Activated T-helper 1 cell treated with anti-CD3 and anti-CD28 coated beads, Interleukin-12 subunit alpha, Interleukin-12 subunit beta, Interleukin-2, Interleukin-4 antibody, amounts not matched to agents 30 ng/mL and 10 ng/mL and 1 ng/mL, durations not matched to agents 14 hours and 24 hours and 36 hours (primary cell): ENCODE measurements at places on chromosomes 6 and 20.

GRCh38 chr20:32592022-32592421 lies 6.9 kb upstream of the NOL4L start:
- DNase-seq: no peak

- DNase-seq: peak; percentile 77
These were observed 103.2 kb upstream of the DUSP22 start for GRCh38 chr6:188821-189655.

DNA sequence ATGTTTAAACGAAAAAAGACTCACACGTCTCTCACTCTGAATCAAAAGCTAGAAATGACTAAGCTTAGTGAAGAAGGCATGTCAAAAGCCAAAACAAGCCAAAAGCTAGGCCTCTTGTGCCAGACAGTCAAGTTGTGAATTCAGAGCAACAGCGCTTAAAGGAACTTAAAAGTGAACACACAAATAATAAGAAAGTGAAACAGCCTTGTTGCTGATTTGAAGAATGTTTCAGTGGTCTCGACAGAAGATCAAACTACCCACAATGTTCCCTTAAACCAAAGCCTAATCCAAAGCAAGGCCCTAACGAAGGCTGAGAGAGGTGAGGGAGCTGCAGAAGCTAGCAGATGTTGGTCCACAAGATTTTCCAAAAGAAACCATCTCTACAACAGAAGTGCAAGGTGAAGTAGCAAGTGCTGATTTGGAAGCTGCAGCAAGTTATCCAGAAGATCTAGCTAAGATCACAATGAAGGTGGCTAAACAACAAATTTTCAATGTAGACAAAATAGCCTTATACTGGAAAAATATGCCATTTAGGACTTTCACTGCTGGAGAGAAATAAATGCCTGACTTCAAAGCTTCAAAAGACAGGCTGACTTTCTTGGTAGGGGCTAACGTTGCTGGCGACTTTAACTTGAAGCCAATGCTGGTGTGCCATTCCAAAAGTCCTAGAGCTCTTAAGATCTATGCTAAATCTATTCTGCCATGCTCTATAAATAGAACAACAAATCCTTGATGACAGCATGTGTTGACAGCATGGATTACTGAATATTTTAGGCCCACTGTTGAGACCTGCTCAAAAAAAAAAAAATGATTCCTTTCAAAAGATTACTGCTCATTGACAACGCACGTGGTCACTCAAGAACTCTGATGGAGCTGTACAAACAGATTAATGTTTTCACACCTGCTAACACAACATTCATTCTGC lies 40.3 kb downstream of the SEC63 start:
- no peak for DNase-seq

DNA sequence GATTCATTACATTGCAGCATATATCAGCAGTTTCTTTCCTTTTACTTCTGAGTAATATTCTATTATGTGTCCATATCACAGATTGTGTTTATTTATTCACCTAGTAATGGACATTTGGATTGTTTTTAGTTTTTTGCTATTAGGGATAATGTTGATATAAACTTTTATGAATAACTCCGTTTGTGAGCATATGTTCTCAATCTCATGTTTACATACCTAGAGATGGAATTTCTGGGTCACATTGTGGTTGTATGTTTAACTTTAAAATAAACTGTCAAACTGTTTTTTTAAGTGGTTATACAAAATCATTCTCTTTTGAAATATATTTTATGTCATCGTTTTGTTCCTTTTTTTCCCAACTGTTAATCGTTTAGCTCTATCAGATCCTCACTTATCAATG lies 311.6 kb downstream of the MMUT start:
- no peak for DNase-seq

GRCh38 chr20:15923030-15923776 lies 650.0 kb downstream of the KIF16B start:
- no peak for DNase-seq

DNA sequence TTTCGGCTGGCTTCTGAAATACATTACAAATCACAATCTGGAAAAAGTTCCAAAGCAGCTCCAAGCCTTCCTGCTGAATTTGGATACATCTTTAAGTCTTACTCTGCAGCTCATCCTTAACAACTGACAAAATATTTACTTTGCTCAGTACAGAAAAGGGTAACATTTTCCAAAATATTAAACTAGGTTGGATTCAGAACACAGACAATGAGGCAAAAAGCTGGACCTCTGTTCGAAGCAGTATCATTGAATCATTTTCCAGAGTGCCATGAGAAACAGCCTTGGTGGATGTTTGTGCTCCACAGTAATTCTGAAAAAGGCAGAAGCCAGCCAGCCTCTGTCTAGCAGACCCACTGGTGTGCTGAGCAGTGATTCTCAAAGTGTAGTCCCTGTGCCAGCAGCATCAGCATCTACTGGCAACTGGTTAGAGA lies 162.1 kb downstream of the AIG1 start:
- DNase-seq: no peak

- no peak for DNase-seq
These were observed 38.9 kb upstream of the STX16 start for GRCh38 chr20:58612121-58612691.

GRCh38 chr6:75528423-75528822 lies 34.8 kb upstream of the FILIP1 start:
- DNase-seq: no peak

- DNase-seq: no peak
These were observed 37.2 kb downstream of the VTA1 start for GRCh38 chr6:142184307-142184706.

DNA sequence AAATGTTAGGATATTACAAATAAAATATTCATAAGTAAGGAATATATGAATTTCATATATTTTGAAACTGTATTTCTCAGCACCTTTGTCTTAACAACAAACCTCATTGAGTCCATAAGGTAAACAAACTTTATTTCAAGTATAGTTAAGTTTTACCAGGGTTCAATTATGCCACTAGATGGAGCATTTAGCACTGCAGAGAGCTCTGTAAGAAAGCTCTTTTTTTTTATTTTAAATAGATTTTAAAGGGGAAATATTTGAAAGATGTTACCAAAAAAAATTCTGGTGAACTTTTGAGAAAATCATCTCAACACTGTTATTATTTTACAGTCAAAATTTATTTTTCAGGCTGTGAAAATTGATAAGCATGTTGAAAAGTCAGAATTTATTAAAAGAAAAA lies 955.2 kb upstream of the EYS start:
- DNase-seq: no peak

DNA sequence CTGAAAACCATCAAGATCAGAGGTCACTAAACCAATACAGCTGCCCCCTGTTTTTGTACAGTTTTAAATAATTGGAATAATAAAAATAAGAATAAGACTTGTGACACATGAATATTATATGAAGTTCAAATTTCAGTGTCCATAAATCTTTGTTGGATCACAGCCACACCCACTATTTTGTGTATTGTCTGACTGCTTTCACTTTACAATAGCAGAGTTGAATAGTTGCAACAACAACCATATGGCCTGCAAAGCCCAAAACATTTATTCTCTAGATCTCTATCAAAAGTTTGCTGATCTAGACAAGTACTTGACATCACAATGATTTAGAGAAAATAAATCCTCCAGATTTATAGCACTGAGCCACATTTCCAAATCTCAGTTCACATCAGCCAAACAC lies 73.6 kb downstream of the SPTLC3 start:
- no peak for DNase-seq

DNA sequence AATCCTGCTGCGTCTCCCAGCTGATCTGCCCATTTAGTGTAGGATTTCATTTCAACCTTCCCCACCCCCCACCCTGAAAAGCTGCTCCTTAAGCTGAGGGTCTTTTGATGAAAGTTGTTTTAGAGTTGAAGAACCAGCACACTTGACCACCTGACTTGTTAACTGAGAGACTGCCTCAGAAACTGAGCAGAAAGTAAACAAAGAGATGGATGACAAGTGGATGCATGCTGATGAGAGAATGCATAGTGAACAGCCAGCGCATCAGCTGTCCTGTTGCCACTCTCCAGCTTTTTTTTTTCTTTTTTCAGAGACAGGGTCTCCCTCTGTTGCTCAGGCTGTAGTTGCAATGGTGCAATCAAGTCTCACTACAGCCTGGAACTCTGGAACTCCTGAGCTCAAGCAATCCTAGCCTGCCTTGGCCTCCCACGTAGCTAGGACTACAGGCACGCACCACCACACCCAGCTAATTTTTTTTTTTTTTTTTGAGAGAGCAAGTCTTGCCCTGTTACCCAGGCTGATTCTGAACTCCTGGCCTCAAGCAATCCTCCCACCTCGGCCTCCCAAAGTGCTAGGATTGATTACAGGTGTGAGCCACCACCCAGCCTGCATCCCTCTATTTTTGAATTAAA lies 9.5 kb downstream of the RPL10A start:
- DNase-seq: no peak

- DNase-seq: no peak
These were observed 111.5 kb upstream of the SLC24A3 start for GRCh38 chr20:19100975-19101374.

- peak; percentile 2 for DNase-seq
These were observed 43.3 kb downstream of the IRAK1BP1 start for GRCh38 chr6:78910591-78911171.

DNA sequence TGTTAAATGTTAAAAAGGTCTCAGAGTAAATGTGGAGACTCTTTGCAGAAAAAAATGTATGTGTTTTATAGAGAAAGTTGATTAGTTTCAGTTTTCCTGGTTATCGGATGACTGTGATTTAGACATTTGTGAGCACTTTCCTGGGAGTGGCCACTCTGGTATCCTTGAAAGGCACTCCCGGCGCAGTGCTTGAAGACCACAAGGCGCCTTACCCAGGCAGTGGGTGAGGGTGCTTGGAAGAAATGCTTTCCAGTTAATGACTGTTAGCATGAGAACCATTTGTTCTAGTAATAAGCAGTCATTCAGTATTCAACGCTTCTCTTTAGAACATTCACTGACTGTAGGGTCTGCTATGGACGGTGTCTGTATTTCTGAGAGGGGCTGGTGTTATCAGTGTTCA lies 7.2 kb downstream of the CDS2 start:
- DNase-seq: no peak

- DNase-seq: peak; percentile 79
These were observed at the start of gene DUSP22 for GRCh38 chr6:291697-292505. Gene DUSP22 (plus strand): TSS chr6:292487. CDS start chr6:292540, 53 bp downstream.

DNA sequence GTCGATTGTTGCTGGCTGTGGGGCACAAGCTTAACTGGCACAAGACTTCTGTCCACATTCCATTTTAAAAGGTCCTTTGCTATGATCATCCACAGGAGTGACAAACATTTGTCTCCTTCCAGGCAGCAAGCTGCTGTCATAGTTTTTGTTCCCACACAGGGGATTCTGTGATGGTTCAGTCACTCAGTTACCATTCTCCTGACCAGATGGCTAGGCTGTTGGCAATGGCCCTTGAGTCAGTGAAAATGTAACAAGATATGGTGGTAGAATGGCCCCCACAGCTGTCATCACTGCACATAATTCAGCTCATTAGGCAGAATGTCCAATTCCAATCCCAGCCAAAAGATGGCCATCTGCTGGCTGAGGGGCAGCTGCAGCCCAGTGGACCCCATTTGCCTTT lies 13.7 kb downstream of the BPIFA1 start:
- DNase-seq: no peak

- no peak for DNase-seq
These were observed 84.4 kb downstream of the ANKRD60 start for GRCh38 chr20:58144096-58144495.

GRCh38 chr6:145483191-145483996 lies 251.9 kb downstream of the EPM2A start:
- DNase-seq: no peak

- DNase-seq: no peak
These were observed at the start of gene RAB44 for GRCh38 chr6:36697481-36697903. Gene RAB44 (plus strand): TSS chr6:36697826. CDS start chr6:36704236, 6,410 bp downstream.

DNA sequence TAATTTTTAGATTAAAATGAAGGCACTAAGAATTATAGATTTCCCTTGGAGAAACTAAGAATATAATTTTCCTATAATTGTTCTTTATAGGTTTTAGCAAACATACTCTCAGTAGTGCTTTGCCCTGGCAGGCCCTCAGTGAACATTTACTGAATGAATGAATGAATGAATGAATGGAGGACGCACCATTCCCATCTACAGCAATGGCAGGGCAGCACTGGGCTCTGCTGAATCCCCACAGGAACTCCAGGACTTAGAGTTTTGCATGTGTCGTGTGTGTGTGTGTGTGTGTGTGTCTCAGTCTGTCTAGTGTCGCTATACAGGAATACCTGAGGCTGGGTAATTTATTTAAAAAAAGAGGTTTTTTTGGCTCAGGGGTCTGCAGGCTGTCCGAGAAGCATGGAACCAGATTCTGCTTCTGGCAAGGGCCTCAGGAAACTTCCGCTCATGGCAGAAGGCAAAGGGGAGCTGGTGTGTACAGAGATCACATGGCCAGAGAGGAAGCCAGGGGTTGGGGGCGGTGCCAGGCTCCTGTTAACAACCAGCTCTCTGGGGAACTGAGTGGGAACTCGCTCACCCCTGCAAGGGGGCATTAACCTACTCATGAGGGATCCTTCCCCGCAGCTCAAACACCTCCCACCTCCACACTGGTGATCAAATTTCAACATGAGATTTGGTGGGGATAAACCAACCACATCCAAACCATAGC lies 20.1 kb downstream of the RNASET2 start:
- no peak for DNase-seq

GRCh38 chr6:139549561-139550070 lies 175.2 kb upstream of the CITED2 start:
- no peak for DNase-seq
